ENCODE measurements at places on chromosomes 3 and 15.

- peak; percentile 57 for ATAC-seq
Measured at GRCh38 chr3:72120806-72121778, 336.1 kb upstream of the PROK2 start.

DNA sequence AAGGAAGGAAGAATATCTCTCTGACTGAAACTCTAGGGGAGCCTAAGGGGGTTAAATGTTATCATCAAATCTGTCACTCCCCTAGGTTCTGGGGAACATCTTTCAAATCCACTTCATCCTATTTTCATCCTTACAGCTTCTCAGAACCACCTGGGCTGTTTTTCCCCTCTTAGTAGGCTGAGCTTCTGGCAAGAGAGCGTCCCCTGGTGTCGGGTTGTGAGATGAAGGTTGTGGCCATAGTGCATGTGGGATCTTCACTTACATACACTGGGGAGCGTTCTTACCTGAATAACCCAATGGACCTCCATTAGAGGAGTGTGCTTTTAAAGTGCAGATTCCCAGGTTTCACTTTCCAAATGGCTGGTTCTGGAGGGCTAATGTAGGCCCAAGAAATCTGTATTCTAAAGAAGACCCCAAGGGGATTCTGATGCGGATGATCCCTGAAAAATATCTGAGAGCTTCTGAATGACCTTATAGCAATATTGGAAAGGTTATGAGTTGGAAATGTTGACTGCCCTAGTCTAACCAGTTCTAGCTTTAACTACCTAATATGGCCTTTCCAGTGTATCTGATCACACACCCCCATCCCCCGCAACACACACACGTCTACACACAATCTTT, 663.7 kb downstream of the AGBL1 start:
- no peak for ATAC-seq

GRCh38 chr3:105388176-105388575, 21.5 kb downstream of the ALCAM start:
- ATAC-seq, result no peak

DNA sequence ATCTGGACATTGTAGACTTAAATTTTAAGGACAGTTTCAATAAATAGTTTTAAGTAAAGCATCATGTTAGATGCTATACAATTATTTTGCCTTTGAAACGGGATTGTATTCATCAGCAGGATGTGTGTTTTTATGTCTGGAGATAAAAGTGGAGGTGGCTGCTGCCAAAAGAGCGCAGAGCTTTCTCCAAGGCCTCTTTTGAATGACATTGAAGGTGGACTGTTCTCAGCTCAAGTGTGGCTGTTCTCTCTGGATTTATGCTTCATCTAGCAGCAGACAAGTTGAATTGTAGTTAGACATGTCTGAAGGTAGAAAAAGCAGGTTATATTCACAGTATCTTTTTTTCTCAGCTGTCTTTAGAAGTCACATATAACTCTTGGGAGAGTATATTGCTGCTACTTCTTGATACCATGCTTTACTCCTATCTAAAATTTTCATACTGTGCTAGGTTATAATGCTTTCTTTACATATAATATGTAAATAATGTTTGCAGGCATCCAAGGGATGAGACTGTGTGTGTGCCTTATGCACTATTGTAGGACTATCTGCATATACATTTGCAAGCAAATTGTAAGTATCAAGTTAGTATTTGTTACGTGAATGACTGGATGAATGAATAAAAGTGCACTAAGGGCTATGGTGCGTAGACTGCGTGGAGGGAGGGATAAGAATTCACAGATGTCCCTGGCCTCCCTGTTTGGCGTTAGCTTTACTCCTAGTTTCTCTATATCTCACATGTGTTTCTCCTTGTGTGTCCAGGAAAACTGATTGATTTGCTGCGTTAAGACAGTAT, 340.1 kb downstream of the NAALADL2 start:
- ATAC-seq, result no peak

DNA sequence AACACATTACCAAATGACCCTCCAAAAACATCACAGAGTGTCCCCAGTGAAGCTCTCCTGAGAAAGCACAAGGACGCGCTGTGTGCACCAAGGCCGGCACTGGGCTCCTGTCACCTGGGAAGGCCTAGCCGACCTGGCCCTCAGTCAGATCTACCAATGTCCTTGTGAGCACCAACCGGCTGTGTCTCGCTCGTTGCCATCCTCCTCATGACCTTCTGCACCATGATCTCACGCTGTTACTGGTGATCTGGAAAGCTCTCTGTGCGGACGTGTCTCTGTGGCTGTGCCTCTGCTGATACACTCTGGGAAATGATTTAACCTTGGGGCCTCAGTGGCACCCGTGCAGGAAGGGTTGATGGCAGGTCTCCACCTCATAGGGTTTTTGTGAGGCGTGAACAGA, 24.2 kb downstream of the ZXDC start:
- no peak for ATAC-seq

- ATAC-seq, result no peak
Measured at GRCh38 chr3:153137626-153138025, 24.4 kb upstream of the RAP2B start.

DNA sequence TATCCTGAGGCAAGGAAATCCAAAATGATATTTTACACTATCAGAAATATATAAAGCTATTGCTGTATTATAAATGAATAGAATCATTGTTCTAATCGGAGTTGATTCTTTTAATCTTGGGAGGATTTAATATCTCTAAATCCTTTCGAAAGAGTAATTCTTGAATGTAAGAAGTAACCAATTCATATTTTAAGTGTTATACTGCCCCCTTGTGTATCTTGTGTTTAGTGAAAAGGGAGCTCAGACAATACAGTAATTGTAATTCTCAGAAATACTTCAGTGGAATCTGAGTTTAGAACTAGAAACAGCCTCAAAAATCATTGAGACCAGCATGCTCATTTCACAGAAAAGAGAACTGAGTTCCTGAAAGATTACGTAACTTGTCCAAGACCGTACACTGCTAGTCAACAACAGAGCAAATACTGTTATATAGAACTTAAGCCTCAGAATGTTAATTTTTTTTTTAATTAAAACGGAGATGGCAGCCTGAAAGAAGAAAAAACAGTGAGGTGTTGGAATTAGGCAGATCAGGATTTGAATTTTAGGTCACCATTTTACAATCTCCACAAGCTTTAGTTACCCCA, 42.9 kb downstream of the PLCH1 start:
- ATAC-seq, result no peak

DNA sequence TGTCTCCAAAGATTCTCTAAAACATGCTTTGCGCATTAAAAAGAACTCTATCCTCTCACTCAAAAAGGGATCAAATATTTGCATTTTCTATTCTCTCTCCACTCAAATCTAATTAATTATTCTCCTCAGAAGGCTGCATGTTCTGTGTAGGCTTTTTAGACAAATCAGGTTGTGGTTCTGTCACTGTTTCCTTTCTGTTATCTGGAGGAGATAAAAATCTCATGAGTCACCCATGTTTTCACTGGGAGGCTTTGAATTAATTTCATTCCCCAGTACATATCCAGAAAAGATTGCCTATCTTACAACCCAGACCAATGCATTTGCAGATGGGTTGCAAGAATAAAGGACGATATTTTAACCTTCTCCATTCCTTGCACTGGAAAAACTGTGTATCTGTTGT, 446.5 kb downstream of the GRM7 start:
- ATAC-seq, result no peak

- ATAC-seq, result no peak
Measured at GRCh38 chr3:169090559-169090958, 573.0 kb downstream of the MECOM start.

DNA sequence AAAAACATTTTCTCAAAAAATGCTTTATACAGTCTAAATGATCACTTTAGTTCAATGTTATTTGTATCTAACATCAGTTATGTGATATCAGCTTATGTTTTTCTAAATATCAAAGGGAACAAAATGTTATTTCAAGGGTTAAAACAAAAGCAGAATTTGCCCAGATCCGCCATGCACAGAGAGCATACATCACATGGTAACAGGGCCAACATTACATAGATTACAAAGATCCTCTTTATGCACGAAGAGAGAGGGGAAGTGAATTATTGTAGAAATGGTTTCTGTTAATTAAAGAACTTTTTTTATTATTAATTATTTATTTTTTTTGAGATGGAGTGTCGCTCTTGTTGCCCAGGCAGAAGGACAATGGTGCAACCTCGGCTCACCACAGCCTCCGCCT, 100.8 kb upstream of the MME start:
- no peak for ATAC-seq

DNA sequence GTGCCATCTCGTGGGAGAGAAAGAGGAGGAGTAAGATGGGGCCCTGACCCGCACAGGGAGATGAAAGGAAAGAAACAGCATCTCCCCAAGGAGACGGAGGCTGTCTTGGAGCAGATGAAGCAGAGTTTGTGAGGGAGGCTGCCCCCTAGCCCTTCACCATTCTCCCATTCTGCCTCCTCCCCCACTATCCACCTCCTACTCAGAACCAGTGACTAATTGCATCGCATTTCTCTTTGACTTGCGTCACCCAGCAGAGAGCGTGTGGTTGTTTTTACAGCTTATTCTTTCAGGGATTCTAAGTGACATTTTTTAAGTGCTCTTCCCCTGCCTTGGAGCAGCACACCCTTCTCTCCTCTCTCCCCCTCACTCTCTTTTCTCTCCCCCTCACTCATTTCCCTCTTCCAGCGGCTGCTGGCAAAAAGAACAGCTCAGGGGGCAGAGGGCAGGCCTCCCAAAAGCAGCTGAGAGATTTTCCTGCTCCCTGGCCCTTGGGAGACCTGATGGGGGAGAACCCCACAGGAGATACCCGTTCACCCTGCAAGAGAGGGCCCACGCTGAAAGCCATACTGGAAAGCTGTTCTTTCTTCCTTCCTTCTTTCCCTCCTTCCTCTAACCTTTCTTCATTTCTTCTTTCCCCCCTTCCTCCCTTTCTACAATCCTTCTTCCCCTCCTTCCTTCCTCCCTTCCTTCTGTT, 91.8 kb downstream of the MRPL46 start:
- no peak for ATAC-seq

GRCh38 chr15:51874751-51875644, 45.5 kb downstream of the TMOD3 start:
- no peak for ATAC-seq

Data from stimulated activated memory B cell treated with anti-CD40 and anti-IgM and Interleukin-4, amounts not matched to agents 10 μg/mL and 1 μg/mL and 100 μg/mL, for 72 hours (primary cell).